ENCODE measurements at places on chromosomes 5 and 9. TPM values are rescaled to one million over a fixed set of nuclear protein-coding genes. Genes with fewer than 3 reads are reported as not detected.

FOXD4L3 gene
- not detected for total RNA-seq

IRX2 gene
- total RNA-seq = 0.26 TPM

DDX31 gene
- total RNA-seq = 10.3 TPM

SPATA31D4 gene
- total RNA-seq = not detected

FLT4 gene
- 20.7 TPM for total RNA-seq

MYOZ3 gene
- total RNA-seq = 1.1 TPM

NMUR2 gene
- not detected for total RNA-seq

GPR21 gene
- 3.6 TPM for total RNA-seq
